Cardiac fibroblast (primary cell): ENCODE measurements at places on chromosomes 1 and 21.

GRCh38 chr1:231844986-231845502 lies 218.5 kb downstream of the DISC1 start:
- DNase-seq, result no peak

DNA sequence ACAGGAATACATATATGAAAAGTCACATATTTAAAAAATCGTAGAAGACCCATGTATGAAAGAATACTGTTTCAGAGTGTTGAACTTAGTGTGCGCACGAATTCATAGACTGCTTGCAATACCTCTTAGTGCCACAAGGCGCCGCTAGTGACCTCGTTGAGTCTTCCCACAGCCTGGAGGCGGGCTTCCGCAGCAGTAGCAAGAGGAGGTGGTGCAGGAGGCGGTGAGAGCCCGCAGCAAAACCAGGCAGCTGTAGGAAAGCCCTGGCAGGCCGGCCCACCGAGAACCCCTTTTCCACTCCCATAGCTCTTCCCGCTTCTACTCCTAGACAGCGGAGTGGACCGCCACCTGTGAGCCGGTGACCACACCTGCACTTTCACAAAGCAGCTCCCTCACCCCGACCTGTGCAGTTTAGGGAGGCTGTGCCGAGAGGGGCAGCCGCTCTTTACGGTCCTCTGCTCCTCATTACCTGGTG lies 23.5 kb downstream of the MTARC1 start:
- peak; percentile 88 for DNase-seq

DNA sequence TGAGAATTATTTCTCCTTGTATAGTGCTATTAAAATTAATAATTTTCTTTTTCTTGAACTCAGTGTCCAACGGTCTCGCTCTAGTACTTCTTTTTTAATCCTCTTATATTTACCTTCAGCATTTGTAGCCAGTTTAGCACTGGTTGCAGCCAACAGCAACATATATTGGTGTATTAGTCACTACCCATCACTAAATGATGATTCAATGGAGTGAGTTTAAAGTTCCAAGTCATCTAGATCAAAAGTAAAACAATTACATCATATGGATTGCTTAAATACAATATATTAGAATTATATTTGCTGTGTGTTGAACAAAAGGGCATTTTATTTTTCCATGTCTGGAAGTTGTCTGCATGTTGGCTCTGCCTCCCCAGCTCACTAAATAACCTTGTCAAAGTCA lies 591.8 kb downstream of the ADGRL2 start:
- DNase-seq, result peak; percentile 87

DNA sequence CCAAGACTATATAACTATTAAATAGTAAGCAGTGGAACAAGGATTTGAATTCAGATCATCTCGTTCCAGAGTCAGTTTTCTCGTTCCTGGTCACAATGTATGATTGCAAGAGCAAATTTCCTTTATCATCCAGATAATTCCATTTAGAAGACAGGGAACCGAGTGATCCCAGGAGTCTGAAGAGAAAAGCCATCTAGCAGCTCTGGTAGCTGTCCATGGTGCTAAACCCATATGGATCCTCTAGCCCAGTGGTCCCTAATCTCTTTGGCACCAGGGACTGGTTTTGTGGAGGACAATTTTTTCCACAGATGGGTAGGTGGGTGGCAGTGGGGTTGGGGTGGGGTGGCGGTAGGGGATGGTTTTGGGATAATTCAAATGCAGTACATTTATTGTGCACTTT lies 229.4 kb downstream of the PTPRU start:
- peak; percentile 25 for DNase-seq

DNA sequence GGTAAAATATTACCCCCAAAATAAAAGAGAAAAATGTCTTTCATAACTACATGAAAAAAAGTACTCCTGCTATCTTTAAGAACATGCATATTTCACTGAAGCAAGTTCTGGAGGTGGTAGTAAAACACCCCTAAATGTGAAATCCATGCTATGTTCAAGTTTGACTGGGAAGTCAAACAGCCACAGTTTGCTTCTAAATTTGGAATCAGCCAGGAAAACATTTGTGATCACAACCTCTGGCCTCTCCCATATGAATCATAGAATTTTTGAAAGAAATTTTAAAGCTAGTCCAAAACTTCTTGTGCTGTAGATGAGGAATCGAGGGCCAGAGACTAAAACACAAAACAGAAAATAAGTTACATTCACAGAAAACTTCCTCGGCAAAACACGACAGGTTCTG lies 6.6 kb downstream of the SORT1 start:
- peak; percentile 73 for DNase-seq

DNA sequence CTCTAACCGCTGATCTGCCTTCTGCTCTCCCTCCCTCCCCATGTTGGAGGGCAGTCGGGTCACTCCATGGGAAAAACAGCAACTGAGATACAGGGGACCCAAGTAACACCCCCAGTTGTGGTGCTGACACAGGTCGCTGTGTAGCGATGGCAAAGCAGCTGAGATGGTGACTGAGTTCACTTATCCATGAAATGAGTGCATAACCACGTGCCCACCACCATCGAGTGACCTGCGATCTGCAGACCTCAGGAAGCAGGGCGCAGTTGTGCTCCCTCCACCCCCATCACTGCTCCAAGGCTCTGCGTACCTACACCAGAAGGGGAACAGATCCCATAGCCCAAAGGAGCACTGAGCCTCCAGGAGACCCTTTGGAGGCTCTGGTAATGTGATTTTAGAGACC lies 31.1 kb downstream of the KCNN3 start:
- DNase-seq, result no peak

- DNase-seq, result no peak
These were observed 6.6 kb upstream of the TMEM52 start for GRCh38 chr1:1925437-1926345.

DNA sequence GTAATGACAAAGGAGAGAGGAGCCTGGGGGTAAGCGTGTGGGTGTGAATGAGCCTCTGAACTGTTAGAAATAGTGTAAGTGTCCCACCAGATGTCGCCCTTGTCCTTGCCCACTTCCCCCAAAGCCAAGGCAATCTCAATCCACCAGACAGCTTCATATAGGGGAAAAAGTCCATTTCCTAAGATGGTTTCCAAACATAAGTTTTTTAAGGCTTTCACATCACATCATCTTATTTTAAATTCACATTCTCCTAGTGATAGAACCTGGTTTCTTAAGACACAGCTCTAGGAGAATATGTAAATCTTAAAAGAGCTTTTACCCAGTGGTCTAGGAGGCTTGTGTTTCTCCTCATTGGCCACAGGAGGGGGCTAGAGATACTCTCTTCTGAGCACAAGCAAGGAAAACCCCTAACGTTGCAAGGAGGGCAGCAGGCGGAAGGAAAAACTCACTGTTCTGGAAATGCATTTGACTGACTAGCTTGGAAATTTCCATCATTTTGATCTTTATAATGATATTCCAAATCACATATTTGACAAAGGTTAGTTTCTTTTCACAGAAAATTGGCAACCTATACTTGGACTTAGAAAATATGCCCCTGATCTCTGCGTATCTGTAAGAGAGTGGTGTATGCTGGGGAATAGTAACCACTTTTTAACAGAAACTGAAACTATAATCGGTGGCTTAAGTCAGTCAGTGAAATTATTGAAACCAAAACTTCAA lies 51.9 kb upstream of the LPAR3 start:
- peak; percentile 96 for DNase-seq

- DNase-seq, result peak; percentile 33
These were observed 428.2 kb downstream of the MRPL39 start for GRCh38 chr21:25179116-25179515.

DNA sequence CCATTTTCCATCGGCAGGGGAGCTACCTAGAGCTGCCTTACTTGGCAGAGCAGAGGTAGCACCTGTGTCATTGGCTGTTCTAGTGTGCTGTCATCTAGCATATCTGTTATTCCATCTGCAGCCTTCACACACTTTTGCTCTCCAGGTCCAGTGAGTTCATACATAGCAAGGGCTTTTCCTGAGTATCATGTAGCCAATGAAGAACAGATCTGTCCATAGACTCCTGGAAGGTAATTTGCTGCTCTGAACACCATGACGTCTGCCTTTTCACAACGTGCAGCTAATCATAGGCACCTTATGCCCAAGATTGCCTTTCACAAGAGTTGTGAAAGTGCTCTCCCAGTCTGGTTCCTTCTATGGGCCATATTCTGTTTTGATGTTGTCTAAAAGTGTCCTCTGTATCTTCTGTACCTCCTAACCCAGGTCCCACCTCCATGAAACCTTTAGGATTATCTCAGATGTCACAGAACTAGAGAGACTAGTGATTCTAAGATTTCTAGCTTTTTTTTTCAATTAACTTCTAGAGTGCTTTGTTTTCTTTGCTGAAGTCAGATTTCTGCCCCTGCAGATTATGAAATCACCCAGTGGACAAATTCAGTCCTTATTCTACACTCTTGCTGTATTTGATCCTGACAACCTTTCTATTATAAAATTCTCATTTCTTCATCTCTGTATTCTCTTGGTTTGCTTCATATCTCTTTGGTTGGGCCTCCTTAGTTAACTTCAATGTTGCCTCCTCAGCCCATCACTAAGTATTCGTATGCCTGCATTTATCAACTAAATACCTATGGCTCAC lies 134.8 kb downstream of the PBX1 start:
- DNase-seq, result no peak

- DNase-seq, result no peak
These were observed 18.2 kb downstream of the TRIM67 start for GRCh38 chr1:231180034-231180433.

GRCh38 chr1:24411963-24412362 lies 1.6 kb downstream of the STPG1 start:
- peak; percentile 57 for DNase-seq

DNA sequence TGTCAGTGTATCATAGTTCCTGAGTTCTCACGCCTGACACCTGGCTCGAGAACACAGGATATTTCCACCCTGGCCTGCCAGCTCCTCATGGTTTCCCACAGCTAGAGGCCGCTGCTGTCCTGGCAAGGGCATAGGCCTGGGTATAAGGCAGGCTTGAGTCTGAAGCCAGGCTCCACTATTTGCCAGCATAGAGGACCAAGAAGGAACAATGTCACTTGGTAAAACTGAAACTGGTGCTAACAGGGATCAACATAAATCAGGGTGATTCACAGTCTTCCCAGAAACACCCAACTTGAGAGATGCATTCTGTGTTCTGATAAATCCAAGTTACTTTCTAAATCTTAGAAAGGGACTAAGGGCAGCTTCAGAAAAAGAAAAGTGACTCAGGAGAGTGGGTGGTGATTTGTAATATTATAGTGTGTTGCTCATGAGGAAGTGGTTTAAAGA lies 6.9 kb upstream of the S100A2 start:
- DNase-seq, result peak; percentile 86

DNA sequence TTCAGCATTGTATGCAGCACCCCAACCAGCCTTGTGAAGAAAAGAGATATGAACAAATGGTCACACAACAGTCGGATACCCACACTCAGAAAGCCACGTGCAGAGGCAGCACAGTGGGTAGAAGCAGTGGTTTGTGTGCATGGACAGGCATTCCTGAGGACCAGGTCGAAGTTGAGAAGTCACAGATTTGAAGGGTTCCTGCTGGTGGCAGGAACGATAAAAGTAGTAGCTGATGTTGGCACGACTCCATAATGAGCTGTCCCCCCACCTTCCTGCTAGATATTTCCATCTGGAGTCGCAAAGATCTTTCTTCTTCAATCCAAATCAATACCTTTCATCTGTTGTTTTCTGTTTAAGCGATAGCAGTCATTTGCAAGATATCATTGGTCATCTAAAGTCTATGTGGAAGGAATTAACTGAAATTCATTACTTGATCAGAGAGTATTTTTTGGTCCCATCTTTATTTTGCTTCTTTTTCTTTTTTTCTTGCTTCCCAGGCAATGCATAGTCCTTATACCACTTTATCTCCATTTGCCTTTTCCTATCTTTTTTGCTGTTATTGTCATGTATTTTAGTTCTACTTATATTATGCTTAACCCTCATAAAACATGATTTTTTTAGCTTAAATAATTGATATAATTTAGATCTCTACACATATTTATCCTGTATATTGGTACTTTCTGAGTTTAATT lies 176.4 kb downstream of the DHRS3 start:
- no peak for DNase-seq

DNA sequence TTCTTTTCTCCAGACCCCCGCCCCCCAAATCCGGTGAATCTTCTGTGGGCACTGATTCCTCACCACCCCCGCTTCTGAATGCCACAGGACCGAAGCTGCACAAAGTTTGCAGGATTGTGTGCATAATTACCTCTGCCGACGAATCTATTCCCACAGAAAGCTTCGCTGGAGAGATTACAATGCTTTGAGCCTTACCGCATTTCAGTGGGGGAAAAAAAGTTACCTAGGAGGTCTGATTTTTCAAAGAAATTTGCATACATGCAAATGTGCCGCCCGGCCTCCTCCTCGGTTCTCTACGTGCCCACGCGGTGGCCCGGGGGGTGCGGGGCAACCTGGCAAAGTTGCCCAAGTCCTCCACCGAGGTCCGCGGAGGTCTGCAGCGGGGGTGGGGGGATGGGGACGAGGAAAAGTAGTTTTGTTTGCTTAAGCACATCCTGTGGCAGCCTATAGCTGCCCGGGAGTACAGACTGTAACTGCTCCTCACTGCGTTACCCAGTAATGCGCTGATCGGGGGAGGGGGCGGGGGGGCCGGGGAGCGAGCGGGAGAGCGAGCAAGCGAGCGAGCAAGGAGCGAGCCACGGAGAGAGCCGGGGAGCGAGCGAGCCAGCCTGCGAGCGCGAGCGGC lies 563 bp upstream of the NFIA start:
- peak; percentile 79 for DNase-seq

- DNase-seq, result no peak
These were observed 428.3 kb downstream of the KIF26B start for GRCh38 chr1:245583081-245583480.

DNA sequence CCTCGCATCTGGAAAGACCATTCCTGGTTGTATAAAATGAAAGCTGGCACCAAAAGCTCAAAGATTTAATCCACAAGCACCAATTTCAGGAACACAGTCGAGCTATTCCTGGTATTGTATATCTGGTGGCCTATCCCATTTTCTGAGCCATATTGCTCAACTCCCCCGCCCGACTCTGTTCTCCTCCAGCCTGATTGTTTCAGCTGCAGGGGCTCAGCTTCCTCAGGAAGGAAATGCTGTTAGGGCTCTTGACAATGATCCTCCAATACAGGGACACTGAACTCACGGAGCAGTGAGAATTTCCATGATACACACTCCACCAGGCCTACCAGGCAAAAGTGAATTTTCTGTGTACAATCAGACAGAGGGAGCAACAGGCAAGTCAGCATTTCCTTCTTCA lies 16.9 kb upstream of the TDRD10 start:
- DNase-seq, result peak; percentile 58

DNA sequence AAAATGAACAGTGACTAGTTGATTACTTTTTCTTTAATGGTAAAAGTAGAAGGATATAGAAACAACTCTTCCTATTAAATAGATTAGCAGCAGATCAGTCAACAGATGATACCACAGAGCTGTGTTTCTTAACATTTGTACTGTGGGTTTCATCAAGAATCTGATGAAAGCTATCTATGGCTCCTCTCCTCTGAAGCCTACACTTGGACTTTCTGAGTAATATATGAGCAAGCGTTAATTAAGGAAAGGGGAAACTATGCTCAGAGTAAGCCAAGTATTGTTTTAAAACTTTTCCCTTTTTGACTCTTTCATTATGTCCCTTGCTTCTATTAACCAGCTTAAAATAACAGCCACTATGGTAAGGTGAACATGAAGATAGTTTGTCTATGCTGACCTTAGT lies 10.8 kb downstream of the ARID4B start:
- DNase-seq, result no peak

GRCh38 chr21:31909153-31910073 lies 36.6 kb downstream of the HUNK start:
- no peak for DNase-seq

GRCh38 chr1:26767714-26768113 lies 20.0 kb upstream of the PIGV start:
- DNase-seq, result no peak

- DNase-seq, result no peak
These were observed 19.3 kb upstream of the ADARB1 start for GRCh38 chr21:45054927-45055612.

- DNase-seq, result no peak
These were observed 4.9 kb downstream of the CROCC start for GRCh38 chr1:16926491-16927073.
